ENCODE measurements at places on chromosomes 3 and 15.
A peak's percentile ranks its signal among the peaks of the same experiment; 100 is the strongest.

DNA sequence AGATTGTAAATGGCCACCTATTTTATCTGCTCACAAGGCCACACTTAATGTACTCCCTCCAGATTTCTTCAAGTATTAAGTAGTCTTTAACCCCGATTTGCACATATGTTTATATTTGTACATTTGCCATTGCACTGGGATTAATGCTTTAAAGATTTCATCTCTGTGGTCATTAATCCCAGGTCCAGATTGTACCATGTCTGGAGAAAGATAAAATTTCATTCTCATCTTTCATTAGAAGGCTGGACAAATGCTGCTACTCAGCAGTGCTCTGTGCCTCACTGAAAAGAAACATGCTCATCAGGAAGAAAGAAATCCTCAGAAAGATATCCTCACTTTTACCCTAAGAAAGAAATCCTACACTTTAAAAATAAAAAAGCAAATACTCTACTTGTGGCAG lies 62.5 kb upstream of the LRRC3B start:
- no peaks in the 10 kb centered on the region for H3K4me1 ChIP-seq
- no peak overlapping the region for H3K4me3 ChIP-seq
- no peak for DNase-seq
- H3K27me3 ChIP-seq = no peaks in the 10 kb centered on the region
- no peak overlapping the region for H3K27ac ChIP-seq
- H3K36me3 ChIP-seq = no peaks in the 10 kb centered on the region

DNA sequence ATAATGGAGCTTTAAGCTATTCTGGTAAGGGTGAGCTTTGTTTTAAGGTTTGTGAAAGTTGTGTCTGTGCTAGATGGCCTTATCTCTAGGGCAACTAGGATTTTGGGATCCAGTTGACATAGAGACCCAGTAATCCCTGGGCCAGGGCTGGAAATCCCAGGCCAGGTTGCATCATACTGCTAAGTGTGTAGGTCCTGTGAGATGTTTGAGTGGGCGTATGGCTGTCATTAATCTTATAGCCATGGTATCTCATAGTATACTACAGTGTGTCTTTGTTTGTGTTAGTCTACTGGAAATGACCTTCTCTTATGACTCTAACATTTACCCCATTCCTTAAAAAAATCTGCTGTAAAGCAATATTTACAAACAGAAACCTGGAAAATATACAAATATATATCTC lies 151.4 kb downstream of the CACNA2D3 start:
- H3K4me3 ChIP-seq = no peak overlapping the region
- no peak overlapping the region for H3K27ac ChIP-seq
- H3K4me1 ChIP-seq = no peaks in the 10 kb centered on the region
- no peak for DNase-seq

DNA sequence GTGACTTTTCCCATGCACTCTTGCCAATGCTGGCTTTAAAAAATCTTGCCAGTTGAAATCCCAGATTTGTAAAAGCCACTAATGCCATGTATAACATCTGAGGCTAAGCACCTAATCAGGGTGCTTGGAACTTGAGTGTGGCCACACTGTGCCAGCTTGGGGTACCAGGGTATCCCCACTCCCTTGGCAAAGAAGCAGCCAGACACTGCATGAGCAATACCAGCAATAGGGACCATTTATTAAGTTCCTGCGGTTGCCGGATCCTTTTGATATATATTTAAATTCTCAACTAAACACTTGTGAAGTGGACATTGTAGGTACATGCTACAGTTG lies 2.2 kb upstream of the RHCG start:
- no peak for DNase-seq
- peaks cover 77% of the 10 kb centered on the region for H3K27me3 ChIP-seq
- H3K36me3 ChIP-seq = no peaks in the 10 kb centered on the region

- peaks cover 46% of the 10 kb centered on the region for H3K4me1 ChIP-seq
- H3K36me3 ChIP-seq = no peaks in the 10 kb centered on the region
- H3K27me3 ChIP-seq = peaks cover 9% of the 10 kb centered on the region
- DNase-seq = no peak
- no peak overlapping the region for H3K4me3 ChIP-seq
Observed at GRCh38 chr3:127751782-127752181, 70.5 kb downstream of the MGLL start.

DNA sequence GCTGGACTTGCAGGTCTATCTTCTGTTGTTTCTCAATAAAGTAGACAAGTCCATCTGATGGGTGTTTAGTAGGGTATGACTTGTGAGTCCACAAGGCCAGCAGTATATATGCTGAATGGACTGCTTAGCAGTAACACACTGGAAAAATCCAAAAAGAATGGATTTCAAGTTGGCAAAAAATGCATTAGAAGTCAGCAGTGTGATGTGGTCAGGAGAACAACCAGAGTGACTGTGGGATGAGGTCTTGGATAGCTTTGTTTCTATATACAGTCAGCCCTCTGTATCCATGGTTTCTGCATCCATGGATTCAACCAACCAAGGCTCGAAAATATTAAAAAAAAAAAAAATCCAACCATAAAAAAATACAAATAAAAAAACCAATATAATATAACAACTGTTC lies 55.8 kb downstream of the LPP start:
- H3K27me3 ChIP-seq = no peaks in the 10 kb centered on the region
- peaks cover 12% of the 10 kb centered on the region for H3K36me3 ChIP-seq
- DNase-seq = no peak

DNA sequence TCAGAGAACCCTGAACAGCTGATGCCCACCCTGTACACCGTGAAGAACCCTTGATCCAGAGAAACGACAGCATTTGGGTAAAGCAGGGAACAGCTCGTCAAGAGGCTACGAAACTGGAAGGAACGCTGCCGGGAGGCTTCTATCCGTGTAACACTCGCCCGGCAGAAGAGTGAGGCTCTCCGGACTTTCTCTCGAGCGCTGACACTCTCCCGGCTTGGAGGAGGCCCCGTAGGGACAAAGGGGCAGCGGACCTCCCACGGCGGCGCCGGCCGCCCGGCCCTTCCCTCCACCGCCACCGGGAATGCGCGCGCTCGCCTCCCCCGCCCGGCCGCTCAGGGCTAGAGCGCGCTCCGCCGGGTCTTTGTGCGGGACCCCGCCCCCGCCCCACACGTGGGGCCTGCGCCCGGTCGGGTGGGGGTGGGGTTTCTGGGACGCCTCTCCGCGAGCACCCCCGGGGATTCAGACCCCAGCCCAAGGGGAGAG lies 1.7 kb downstream of the HYAL2 start:
- peaks cover 43% of the 10 kb centered on the region for H3K4me1 ChIP-seq
- no peaks in the 10 kb centered on the region for H3K27me3 ChIP-seq
- H3K36me3 ChIP-seq = peaks cover 7% of the 10 kb centered on the region
- H3K4me3 ChIP-seq = peak overlapping the region; percentile 80
- H3K27ac ChIP-seq = peak overlapping the region; percentile 22

GRCh38 chr3:50177346-50177745 lies 14.1 kb upstream of the GNAT1 start:
- no peak overlapping the region for H3K27ac ChIP-seq
- H3K4me3 ChIP-seq = no peak overlapping the region
- no peak for DNase-seq
- no peaks in the 10 kb centered on the region for H3K36me3 ChIP-seq

Data from activated naive CD8-positive, alpha-beta T cell treated with anti-CD3 and anti-CD28 coated beads for 36 hours (primary cell).